Smooth muscle cell of trachea (primary cell): ENCODE measurements at places on chromosomes 5 and 9. TPM values are rescaled to one million over a fixed set of nuclear protein-coding genes. Genes with fewer than 3 reads are reported as not detected.

TICAM2 gene
- 7.6 and 11.8 TPM in 2 replicates for total RNA-seq

LCN1 gene
- total RNA-seq: not detected in 2 replicates

FAM78A gene
- total RNA-seq: 0.29 and 0.66 TPM in 2 replicates

NUDT12 gene
- total RNA-seq: 11.1 and 18.8 TPM in 2 replicates

FGF1 gene
- total RNA-seq: 2.6 and 5.1 TPM in 2 replicates

STOML2 gene
- 157 and 220 TPM in 2 replicates for total RNA-seq

GDF9 gene
- total RNA-seq: 0.15 and 0.17 TPM in 2 replicates

TTC23L gene
- total RNA-seq: under 0.01 and 0.87 TPM in 2 replicates

AQP7 gene
- 0.29 and 0.99 TPM in 2 replicates for total RNA-seq

LCN9 gene
- not detected in 2 replicates for total RNA-seq

PAXX gene
- 16.1 and 16.2 TPM in 2 replicates for total RNA-seq

PCDHGB2 gene
- 5.1 TPM in 2 replicates for total RNA-seq

TEX48 gene
- total RNA-seq: not detected in 2 replicates

TMEM215 gene
- not detected in 2 replicates for total RNA-seq

SLC45A2 gene
- under 0.01 TPM in 1 of 2 replicates, not detected in the other for total RNA-seq

PCDHGA6 gene
- total RNA-seq: 4.8 and 6.3 TPM in 2 replicates

OMD gene
- total RNA-seq: 0.33 and 0.73 TPM in 2 replicates

SOX30 gene
- total RNA-seq: under 0.01 TPM in 1 of 2 replicates, not detected in the other

SMIM33 gene
- not detected in 2 replicates for total RNA-seq

GADD45G gene
- 3.1 TPM in 1 of 2 replicates, not detected in the other for total RNA-seq

DIRAS2 gene
- total RNA-seq: under 0.01 and 0.66 TPM in 2 replicates

PNPLA7 gene
- 1.3 and 2.0 TPM in 2 replicates for total RNA-seq

RAB3C gene
- total RNA-seq: not detected in 2 replicates

FOXD4L3 gene
- not detected in 2 replicates for total RNA-seq

GAPT gene
- total RNA-seq: 0.17 TPM in 1 of 2 replicates, not detected in the other

WNT8A gene
- not detected in 2 replicates for total RNA-seq

KIF3A gene
- total RNA-seq: 7.8 and 12.2 TPM in 2 replicates

CCL19 gene
- total RNA-seq: not detected in 2 replicates

WDR36 gene
- total RNA-seq: 81.6 and 96.4 TPM in 2 replicates

LCN15 gene
- total RNA-seq: under 0.01 TPM in 1 of 2 replicates, not detected in the other

PLCXD3 gene
- total RNA-seq: under 0.01 and 0.58 TPM in 2 replicates
